ENCODE measurements at places on chromosomes 13 and 19. TPM values are rescaled to one million over a fixed set of nuclear protein-coding genes. Genes with fewer than 3 reads are reported as not detected.
A peak's percentile ranks its signal among the peaks of the same experiment; 100 is the strongest.

GRCh38 chr13:51801631-51802099 is 2.3 kb downstream of the DHRS12 start:
- DNase-seq = peak; percentile 60

- no peak for DNase-seq
Measured at GRCh38 chr19:41886761-41887710, 4.1 kb downstream of the ARHGEF1 start.

DNA sequence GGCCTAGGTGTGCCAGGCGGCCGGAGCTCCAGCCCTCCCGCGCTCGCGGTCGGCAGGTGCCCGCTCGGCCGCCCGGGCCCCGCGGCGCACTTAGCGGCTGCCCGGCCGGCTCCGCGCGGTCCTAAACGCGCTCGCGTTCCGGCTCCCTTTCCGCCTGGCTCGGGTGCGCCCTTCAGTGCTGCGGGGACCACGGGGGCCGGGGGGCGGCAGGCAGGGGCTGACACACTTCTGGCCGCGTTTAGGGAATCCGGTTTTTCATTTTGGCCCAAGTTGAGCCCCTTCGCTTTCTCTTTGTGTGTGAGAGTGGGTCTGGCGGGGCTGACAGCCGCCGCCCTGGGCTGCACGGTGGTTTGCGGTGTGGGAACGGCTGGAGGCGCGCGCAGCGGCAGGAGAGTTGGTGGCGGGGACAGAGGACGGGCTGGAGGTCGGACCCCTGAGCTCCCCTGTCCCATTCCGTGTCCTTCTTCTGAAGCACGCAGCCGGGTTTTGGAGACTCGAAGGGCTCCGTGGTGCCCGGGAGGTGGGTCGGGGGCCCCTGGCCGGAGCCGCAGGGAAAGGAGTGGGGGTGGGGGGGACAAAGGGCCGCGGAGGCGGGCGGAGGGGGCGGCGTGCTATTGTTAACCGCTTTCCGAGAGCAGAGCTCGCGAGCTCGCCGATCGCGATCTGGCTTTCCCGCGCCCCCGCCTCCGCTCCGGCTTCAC is 3.1 kb downstream of the FGF9 start:
- no peak for DNase-seq

S1PR2 gene
- total RNA-seq = 32.5 TPM

- no peak for DNase-seq
Measured at GRCh38 chr19:28883241-28883693, 329.7 kb downstream of the UQCRFS1 start.

- no peak for DNase-seq
Measured at GRCh38 chr19:43380771-43381386, 27.4 kb downstream of the CD177 start.

DNA sequence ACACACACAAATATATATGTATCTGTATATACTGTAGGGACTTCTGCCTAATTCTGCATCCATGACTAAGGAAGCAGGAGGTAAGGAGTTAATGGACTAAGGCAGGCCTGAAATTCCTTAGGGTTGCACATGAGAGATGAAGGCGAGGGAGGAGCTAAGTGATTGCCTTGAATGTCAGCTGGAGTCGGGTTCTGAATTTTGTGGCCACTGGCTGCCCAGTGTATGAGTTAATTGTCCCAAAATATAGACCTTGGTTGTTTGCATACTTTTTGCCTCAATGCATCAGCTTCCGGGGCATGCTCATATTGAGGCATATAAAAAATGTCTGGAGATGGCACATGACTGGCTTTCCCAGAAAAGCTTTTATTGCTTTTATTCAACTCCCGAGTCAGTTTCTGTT is 245.5 kb downstream of the TDRD3 start:
- DNase-seq = no peak

LCP1 gene
- 17.3 TPM for total RNA-seq

DNA sequence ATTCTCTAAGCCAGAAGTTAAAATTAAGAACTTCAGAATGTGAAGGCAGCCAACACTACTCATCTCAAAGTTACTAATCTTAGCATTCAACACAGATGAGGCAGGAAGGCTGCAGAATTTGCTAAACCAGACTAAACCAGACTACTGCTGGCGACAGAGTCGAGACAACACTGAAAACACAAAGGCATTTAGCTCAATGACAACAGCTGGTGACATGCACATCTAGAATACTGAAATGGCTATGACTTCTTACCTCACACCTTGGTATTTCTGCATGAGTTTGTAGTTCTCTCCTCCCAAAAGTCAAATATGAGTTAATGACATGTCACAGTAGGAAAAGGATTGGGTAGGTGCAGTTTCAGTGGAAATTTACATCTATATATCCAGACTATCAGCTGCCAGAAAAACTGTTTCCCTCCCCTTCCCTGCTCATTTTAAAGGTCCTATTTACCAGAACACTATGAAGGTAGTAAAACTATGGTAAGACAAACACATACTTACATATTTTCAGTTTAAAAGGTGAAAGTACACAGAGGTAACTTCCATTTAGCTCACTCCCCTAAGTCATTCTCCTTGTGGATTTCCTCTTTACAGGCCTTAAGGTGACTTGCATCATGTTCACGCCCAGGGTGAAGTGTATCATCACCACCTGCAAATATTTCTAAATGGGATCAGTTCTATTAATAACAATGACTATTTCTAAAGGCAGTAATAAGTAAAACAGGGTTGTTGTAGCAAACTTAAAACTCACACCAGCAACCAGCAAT is 21.4 kb downstream of the FOXO1 start:
- DNase-seq = no peak

GRCh38 chr19:3243819-3244700 is 19.6 kb downstream of the CELF5 start:
- no peak for DNase-seq

All from uterus (tissue), 4 donors.